NCI-H524 treated with DMSO at 0.1 percent for 48 hours (cell line): ENCODE measurements at places on chromosomes 12 and 14.

DNA sequence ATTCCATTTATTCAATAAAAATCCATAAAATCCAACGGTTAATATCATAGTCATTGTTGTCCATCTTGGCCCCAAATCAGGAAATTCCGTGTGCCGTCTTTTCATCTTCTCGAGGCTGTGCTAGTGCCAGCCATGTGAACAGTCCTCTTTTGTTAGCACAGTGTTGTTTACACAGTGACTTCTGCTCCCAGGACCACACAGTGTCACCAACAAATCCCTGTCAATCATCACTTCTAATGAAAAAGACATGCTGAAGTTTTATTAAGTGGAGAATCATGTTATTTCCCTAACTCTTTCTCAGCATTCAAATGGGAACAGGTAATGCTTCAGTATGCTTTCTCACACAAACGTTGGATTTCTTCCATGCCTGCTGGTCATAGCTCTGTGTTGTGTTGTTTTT, 1.9 kb upstream of the SLCO1A2 start:
- no peak for DNase-seq

GRCh38 chr12:32379213-32379612, 20.1 kb upstream of the FGD4 start:
- no peak for DNase-seq

DNA sequence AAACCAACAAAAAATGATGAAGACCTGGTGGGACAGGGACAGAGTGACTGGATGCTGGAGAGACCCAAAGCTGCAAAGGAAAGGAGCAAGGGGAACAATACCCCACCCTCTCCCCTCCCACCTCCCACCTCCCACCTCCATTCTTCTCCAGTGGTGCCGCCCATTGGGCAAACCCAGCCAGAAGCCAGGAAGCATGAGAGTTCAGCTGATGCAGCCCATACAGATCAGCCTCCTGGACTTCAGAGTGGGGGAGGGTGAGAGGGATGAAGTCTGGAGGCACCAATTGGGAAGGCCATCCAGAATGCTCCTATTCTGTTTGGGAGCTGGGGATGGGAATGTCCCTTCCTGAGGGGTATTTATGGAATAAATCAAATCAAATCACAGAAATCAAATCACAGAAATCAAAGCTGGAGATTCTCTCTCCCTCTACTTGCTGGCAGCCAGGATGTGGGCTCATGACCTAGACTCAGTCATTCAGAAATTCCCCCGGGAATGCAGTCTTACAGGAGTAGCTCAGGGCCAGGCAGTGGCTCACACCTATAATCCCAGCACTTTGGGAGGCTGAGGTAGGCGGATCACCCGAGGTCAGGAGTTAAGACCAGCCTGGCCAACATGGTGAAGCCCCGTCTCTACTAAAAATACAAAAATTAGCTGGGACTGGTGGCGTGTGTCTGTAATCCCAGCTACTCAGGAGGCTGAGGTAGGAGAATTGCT, 31.1 kb downstream of the IRF2BPL start:
- no peak for DNase-seq

DNA sequence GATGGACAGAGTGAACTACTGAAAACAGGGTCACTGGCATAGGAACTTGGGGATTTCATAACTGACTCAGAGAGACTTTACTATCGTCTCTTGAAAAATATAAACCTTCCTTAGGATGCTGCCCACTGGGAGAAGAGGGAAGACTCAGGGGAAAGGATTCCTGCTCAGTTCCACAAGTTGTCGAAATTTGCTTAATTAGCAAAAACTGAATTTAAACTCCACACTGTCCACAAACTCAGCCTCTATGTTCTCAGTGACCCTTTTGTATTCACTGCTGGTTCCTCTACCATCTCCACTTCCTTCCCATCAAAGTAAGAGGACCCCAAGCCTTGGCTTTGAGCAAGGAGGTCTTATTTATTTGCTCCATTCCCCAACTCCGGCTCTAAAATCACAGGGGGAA, 7.2 kb upstream of the MYL6B start:
- no peak for DNase-seq

GRCh38 chr12:75913502-75914351, 117.8 kb downstream of the PHLDA1 start:
- DNase-seq: no peak

- DNase-seq: no peak
Observed at GRCh38 chr12:63846238-63846967, 1.9 kb downstream of the SRGAP1 start.

GRCh38 chr12:5034603-5035002, 9.1 kb upstream of the KCNA5 start:
- no peak for DNase-seq

DNA sequence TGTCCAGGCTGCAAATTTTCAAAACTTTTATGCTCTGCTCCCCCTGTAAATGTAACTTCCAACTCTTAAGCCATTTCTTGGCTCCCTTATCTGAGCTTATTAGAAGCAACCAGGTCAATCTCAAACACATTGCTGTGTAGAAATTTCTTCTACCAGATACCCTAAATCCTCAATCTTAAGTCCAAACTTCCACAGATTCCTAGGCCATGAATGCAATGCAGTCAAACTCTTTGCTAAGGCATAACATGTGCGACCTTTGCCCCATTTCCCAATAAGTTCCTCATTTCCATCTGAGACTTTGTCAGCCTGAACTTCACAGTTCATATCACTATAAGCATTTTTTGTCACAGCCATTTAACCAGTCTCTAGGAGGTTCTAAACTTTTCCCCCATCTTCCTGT, 64.5 kb downstream of the TMTC3 start:
- no peak for DNase-seq

- DNase-seq: no peak
Observed at GRCh38 chr12:12992418-12993130, 7.5 kb downstream of the HEBP1 start.

DNA sequence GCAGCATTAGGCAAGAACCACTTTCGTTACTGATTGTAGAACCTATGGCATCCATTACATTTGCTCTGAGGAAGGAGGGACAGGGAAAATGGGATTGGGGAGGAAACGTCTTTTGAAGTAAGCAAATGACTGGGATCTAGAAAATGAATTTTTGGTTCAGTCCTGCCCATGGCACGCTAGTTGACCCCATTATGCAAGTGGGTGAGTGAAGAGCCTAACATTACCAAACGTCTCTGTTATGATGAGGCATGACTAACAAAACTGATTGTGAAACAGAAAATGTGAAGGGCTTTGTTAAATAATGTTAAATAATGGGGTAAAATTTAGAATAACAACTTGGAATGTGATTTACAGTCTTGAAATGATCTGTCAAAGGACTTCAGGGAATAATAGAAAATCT, 38.9 kb downstream of the CPSF2 start:
- no peak for DNase-seq

DNA sequence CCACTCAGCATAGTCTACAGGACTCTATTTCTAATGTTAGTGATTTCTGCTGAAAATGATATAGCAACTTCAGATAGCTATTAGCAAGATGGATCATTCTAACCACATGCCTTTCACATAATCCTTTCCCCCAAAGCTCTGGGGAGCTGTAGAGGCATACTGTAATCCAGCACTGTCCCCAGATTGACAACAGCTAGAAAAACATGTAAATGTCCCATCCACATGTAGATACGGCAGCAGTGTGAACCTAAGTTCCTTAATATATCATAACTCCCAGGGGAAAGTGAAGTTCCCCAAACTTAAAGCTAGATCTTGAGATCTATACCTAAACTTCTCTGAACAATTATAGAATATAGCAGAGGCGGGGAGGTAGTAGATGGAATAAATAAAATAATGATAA, 14.0 kb downstream of the ZNF664 start:
- no peak for DNase-seq

DNA sequence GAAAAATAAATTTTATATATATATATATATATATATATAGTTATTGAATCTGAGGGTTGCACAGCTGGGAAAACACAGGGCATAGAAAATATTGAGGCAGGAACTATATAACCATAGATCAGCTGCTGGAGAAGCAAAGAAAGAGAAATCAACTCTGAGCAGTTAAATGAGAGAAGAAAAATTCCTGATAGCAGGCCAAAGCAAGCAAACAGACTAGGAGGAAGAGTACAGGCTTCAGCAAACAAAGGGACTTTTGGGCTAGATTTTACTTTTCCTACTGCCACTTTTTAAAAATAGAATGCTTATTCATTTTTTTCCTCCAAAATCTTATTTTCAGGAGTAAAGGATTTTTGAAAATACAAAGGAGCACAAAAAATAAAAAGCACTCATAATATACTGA, 216.0 kb upstream of the PRKD1 start:
- no peak for DNase-seq

DNA sequence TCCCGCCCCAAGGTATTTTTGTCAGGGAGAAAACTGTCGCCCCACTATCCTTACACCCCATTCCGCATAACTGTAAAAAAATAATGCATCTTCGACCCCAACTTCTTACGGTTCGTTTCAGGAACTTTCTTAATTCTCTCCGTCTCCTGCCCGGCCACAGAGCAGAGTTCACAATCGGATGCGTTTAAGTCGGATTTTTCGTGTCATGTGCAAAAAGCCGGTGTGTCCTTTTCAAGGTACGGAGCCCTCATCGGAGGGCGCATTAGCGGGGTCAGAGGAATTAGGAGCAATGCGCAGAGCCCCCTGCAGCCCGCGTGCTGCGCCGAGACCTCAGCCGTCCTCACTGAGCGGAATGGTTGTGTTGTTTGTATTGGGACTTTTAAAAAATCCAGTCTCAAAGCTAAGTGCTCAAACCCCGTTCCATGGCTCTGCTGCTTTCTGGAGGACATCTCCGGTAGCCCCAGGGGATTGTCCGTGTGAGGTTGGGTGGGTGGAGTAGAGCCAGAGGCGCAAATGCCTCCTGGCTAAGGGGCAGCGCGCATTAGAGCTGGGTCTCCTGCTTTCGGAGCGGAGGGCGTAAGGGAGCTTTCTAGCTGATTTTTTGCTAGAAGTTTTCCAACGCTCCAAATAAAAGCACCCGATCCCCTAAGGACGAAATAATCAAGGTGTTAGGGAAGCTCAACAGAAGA, 3.9 kb upstream of the GSC start:
- no peak for DNase-seq

DNA sequence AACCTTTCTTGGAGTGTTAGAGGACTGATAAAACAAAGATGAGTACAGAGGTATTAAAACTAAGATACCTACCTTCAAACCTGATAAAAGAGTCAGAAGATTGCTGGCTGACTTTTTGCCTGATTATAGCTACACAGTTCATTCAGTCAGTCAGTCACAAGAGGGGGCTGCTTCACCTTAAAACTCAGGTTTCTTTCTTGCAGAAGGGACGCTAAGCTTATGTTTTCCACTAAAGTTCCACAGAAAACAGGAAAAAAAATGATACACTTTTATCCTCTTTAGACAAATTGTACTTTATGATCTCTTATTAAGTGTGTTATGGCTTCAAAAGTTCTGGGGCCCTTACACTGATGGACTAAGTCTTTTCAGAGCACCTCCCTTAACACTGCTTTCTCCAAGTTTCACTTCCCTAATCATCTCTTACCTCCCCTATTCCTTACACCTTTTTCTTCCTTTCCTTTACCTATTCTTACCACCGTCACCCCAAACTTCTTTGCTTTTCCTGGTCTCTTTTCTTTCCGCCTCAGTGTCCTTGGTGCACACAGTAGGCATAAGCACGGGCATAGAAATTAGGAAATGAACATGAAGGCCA, 448.7 kb upstream of the OR4E1 start:
- no peak for DNase-seq
